ENCODE measurements at places on chromosomes 1 and 21. TPM values are rescaled to one million over a fixed set of nuclear protein-coding genes. Genes with fewer than 3 reads are reported as not detected.

The MTARC1 gene
- total RNA-seq, result 77.4 TPM

The BEST4 gene
- total RNA-seq, result 0.10 TPM

The GSTM5 gene
- total RNA-seq, result 0.10 TPM

The SYTL1 gene
- total RNA-seq, result 0.81 TPM

The UFC1 gene
- total RNA-seq, result 36.1 TPM

The RGS4 gene
- total RNA-seq, result 0.50 TPM

The LY9 gene
- total RNA-seq, result 0.18 TPM

The TLR5 gene
- 1.1 TPM for total RNA-seq

The CD101 gene
- total RNA-seq, result 0.15 TPM

GRCh38 chr1:101371259-101371658, 134.4 kb downstream of the S1PR1 start:
- no peak for DNase-seq

DNA sequence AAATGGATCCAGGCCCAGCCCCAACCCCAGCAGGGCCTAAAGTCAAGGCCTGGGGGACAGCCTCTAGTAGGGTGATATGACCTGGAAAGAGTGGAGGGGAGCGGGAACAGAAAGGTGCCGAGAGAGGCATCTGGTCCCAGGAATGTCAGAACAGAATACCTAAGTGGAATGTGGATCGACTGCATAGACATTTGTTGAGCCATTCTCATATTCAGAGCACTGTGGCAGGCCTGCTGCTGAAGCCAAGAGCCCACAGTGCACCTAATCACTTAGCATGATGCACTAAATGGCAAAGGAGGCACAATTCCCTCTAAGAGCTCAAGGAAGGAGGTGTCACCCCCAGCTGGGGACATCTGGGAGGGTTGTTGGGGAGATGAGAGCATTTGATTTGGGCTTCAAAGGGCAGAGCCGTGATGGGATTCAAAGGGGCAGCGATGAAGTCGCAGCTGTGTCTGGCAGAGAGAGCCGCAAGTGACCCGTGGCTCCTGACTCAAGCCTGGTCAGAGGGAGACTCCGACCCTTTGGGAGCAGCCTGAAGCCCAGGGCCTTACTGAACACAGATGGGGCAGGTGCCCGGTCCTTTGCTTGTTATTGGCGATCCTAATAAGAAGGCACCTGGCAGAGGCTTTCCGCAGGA, 8.6 kb upstream of the PKP1 start:
- no peak for DNase-seq

DNA sequence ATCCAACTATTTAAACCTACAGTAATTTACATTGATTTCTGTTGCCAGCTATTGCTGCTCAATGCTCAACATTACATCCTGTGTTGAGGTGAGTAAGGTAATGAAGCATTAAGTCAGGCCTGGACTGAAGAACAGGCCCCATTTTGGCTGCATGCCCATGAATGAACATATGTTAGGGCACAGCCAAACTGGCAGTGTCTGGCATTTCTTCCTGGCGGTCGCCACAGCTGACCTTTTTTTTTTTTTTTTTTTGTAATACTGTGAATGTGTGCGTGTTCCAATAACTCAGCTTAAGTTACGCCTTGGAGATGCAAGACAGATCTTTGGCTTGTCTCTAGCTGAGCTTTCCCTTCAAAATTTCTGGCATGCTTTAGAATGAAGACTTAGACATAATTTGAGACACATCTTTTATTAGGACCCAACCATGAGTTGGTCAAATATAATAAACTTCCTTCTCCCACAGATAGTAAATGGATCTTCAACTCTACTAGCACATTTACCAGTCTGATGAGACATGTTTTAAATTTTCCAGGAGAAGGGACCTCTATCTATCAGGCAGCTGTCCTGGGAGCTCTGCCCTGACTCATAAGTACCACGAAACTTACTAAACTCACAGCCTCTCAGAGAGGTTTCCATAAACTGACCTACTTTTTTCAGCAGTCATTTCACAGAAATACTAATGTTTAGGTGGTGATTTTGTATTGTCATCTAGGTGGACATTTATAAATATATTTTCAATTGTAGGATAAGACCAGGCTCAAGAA, 341.1 kb upstream of the RUNX1 start:
- DNase-seq, result no peak

- DNase-seq, result no peak
These were observed 10.6 kb downstream of the SOD1 start for GRCh38 chr21:31670070-31670469.

DNA sequence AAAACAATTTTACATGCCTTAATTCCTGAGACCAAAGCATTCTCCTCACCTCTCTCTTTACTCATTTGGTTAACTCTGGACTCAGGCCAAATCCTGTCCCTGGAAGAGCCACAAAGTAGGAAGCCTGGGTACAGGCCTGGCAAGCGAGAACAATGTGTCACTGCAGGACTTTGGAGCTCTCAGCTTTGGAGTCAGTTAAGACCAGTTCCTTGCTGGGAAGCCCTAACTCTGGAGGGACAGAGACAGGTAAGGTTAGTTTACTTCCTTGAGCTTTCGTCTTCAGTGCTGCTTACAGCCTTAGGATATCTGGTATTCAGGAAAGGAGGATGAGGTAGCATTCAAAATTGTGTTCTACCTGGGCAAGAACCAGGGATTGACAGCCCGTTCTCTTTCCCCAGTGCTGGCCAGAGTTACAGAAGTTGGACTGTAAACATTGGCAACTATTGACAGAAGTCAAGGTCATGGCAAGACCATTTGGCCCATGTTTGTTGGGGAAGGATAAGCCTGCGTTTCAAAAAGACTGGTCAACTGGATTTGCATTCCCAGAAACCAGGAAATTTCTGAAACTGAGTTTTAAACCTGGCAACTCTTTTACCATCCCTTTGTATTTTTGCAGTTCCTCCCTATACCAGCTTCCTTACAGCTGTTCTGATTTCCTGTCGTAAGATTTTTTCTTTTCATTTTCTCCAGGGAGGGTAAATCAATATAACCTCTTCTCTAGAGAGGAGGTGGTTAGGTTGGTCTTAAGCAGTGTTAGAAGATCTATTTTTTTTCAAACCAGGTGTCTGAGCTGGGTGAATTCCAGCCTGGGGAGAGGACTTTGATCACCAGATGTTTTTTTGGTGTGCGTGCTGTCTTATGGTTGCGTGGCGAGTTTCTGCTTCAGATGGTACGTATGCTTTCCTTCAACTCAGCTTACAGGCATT, at the start of gene C4BPB:
Gene C4BPB (plus strand): TSS at position 160 of the 926 bp plus-strand sequence. CDS start 672 bp downstream, at position 832.
- peak; percentile 87 for DNase-seq

- no peak for DNase-seq
These were observed 28.9 kb downstream of the FMO3 start for GRCh38 chr1:171119648-171120047.

GRCh38 chr1:174209347-174210187, 50.2 kb downstream of the RABGAP1L start:
- DNase-seq, result no peak

GRCh38 chr1:205598841-205599668, 32.8 kb downstream of the ELK4 start:
- peak; percentile 48 for DNase-seq

- no peak for DNase-seq
These were observed 69.8 kb upstream of the PGBD5 start for GRCh38 chr1:230495891-230496385.

GRCh38 chr1:94522304-94522703, 19.3 kb downstream of the F3 start:
- DNase-seq, result no peak

DNA sequence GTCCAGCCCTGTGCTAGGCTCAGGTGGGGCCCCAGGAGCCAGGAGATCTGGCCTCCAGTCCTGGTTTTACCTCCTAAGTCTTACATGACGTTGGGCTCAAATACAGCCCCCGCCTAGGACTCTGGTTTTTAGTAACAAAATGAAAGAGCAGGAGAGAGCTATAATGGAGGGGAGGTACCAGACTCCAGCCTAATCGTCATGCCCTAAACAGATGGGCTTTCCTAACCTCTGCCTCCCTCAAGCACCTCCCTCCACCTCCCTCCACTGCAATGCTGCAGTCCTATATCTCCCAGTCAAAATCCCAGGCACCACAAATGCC, 28.6 kb downstream of the TTC39A start:
- no peak for DNase-seq

GRCh38 chr1:188027613-188028012, 1198.9 kb downstream of the PLA2G4A start:
- DNase-seq, result no peak

DNA sequence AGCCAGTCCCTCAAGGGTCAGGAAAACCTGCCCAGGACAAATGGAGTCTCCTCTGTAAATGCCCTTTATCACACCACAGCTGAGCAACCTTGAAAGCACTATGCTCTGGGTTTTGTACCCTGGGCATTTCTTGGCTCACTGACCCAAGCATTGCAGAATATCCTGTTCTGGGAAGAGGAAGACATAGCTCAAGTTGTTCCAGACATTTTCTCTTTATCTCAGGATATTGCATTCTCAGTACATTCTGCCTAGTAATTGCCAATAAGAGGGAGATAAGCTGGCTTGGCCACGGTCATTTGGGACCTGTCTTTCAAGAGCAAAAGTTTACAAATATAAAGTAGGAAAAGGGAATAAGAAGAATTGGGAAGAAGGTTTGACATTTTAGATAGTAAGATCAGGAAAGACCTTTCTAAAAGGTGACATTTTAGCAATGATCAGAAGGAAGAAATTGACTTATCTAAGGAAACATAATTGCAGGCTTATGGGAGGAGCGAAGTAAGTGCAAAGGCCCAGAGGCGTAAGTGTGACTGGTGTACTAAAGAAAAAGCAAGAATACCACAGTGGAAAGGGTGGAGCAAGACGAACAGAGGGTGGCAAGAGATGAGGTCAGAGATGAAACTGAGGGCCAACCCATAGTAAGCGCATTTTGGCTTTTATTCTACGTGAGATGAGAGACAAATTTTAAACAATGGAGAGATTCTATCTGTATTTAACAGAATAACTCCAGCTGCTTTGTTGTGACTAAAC, 394.0 kb upstream of the CXADR start:
- DNase-seq, result no peak

- DNase-seq, result no peak
These were observed 75.4 kb downstream of the CEP170 start for GRCh38 chr1:243179720-243180119.

Measured in left lobe of liver (tissue), 2 donors.